ENCODE measurements at places on chromosomes 11 and 22. TPM values are rescaled to one million over a fixed set of nuclear protein-coding genes. Genes with fewer than 3 reads are reported as not detected.

GRCh38 chr11:134510233-134511040 is 98.4 kb upstream of the B3GAT1 start:
- no peak for DNase-seq

GRCh38 chr11:123250892-123251656 is 56.0 kb upstream of the CLMP start:
- DNase-seq: no peak

Gene OR52H1
- total RNA-seq: not detected

Gene SCO2
- 0.94 TPM for total RNA-seq

Gene TUB
- 11.3 TPM for total RNA-seq
